MCF 10A (cell line): ENCODE measurements at places on chromosomes 13 and 19. TPM values are rescaled to one million over a fixed set of nuclear protein-coding genes. Genes with fewer than 3 reads are reported as not detected.
A peak's percentile ranks its signal among the peaks of the same experiment; 100 is the strongest.

DNA sequence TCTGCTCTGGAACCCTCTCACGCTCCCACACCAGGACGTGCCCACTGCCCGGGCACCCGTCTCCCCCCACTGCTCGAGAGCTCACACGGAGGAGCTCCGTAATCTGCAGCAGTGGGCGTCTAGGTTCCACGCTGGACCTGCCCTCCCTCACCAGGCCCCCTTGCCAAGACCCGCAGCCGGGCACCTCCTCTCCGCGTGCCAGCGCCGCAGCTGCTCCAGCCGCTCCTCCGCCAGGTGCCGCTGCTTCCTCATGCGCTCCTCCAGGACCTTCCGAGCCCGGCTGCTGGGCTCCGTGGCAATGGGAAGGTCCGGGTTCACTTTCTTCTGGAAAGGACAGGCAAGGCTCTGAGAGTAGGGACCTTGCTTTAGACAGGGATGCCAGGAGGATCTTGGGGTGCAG, 35.0 kb upstream of the MATK start:
- H3K27ac ChIP-seq = no peak overlapping the region
- H3K36me3 ChIP-seq = peaks cover 6% of the 10 kb centered on the region
- no peak overlapping the region for H3K4me3 ChIP-seq
- peaks cover 32% of the 10 kb centered on the region for H3K27me3 ChIP-seq
- H3K4me1 ChIP-seq = no peaks in the 10 kb centered on the region
- no peak for DNase-seq

GRCh38 chr19:10514211-10515145, 2.8 kb downstream of the S1PR5 start:
- peaks cover 18% of the 10 kb centered on the region for H3K27me3 ChIP-seq
- no peaks in the 10 kb centered on the region for H3K36me3 ChIP-seq
- no peaks in the 10 kb centered on the region for H3K4me1 ChIP-seq
- H3K4me3 ChIP-seq = no peak overlapping the region

- no peaks in the 10 kb centered on the region for H3K36me3 ChIP-seq
- H3K27me3 ChIP-seq = no peaks in the 10 kb centered on the region
- no peak overlapping the region for H3K27ac ChIP-seq
- H3K4me1 ChIP-seq = peaks cover 8% of the 10 kb centered on the region
These were observed 561 bp upstream of the GJA3 start for GRCh38 chr13:20161275-20161950.

GRCh38 chr13:96994017-96994857, at the start of gene OXGR1:
OXGR1 (minus strand) TSS chr13:96994476; CDS start chr13:96987759, 6,717 bp downstream.
- no peak for DNase-seq
- H3K36me3 ChIP-seq = no peaks in the 10 kb centered on the region
- peaks cover 43% of the 10 kb centered on the region for H3K27me3 ChIP-seq
- H3K27ac ChIP-seq = no peak within 1 kb of the TSS

- no peaks in the 10 kb centered on the region for H3K4me1 ChIP-seq
- no peak for DNase-seq
- H3K4me3 ChIP-seq = no peak overlapping the region
These were observed 23.0 kb downstream of the PPP1R37 start for GRCh38 chr19:45115809-45116615.

- DNase-seq = peak; percentile 82
- peaks cover 17% of the 10 kb centered on the region for H3K4me1 ChIP-seq
- no peak overlapping the region for H3K4me3 ChIP-seq
- H3K27me3 ChIP-seq = no peaks in the 10 kb centered on the region
These were observed 152.4 kb downstream of the DCLK1 start for GRCh38 chr13:35978607-35979316.

DNA sequence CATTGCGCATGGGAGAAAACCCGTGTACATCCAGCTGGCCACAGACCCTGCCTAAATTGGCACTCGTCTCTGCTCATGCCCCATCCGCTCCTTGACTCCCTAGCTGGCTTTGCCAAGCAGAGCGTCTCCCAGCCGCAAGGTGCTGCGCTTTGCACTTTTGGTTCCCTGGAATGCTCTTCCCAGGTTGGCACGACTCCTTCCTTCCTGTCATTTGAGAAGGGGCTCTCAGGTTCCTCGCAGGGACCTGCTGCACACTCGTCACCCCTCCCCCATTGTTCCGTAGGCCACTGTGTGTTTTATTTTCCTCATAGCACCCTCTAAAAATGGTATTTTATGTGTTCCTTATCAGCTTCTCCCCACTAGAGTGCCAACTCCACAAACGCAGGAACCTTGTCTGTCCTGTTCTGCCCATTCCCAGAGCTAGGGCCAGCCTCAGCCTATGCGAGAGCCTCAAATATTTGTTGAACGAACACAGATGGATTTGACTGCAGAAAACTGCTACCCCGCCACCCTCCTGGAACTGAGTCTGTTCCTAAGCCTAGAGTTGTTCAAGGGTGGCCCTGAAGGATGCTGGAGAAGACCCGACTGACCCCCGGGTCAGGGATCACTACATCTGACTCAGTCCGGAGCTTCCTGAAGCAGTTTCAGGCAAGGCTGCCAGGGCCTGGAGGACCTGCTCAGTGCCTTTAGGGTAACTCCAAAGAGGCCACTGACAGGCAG, 8.4 kb upstream of the CEBPA start:
- H3K27me3 ChIP-seq = no peaks in the 10 kb centered on the region
- no peak overlapping the region for H3K4me3 ChIP-seq
- peak overlapping the region; percentile 78 for H3K27ac ChIP-seq
- DNase-seq = no peak
- H3K36me3 ChIP-seq = no peaks in the 10 kb centered on the region
- H3K4me1 ChIP-seq = no peaks in the 10 kb centered on the region

DNA sequence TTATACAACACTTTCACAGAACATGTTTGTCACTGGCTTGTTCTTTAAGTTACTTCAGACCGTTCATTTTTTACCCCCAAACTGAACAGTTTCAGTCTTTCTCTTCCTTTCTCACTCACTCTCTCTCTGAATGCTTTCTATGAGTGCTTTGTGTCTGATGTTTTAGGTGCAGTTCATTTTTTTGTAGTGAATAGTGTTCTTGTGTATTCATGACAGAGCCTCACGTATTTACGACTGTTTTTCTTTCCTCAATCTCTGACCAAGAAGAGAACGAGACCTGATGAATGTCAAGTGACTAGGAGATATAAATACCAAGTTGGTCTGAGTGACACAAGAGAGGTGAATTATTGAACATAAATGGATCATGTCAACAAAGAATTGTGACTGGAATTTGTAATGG, 1525.0 kb upstream of the MIR17HG start:
- H3K27me3 ChIP-seq = no peaks in the 10 kb centered on the region
- no peak overlapping the region for H3K27ac ChIP-seq
- no peaks in the 10 kb centered on the region for H3K36me3 ChIP-seq

DNA sequence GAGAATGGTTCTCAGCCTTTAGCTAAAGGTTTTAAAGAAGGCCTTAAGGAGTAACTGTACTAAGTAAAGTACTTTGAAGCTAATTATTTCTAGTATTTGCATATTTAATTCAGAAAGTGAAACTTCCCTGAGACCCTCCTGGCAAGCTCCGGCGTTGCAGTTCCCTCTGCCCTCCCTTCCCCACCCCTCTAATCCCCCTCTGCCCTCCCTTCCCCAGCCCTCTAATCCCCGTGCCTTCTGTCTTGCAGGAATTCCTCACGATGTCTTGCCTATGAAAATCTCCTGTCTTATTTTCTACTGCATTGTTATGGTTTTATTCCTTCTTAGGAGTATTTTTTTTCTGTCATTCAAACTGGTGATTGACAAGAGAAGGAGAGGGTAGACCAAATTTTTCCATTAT, 236.9 kb downstream of the COL4A1 start:
- H3K27me3 ChIP-seq = no peaks in the 10 kb centered on the region
- DNase-seq = no peak
- no peaks in the 10 kb centered on the region for H3K36me3 ChIP-seq
- H3K4me1 ChIP-seq = peaks cover 41% of the 10 kb centered on the region

DNA sequence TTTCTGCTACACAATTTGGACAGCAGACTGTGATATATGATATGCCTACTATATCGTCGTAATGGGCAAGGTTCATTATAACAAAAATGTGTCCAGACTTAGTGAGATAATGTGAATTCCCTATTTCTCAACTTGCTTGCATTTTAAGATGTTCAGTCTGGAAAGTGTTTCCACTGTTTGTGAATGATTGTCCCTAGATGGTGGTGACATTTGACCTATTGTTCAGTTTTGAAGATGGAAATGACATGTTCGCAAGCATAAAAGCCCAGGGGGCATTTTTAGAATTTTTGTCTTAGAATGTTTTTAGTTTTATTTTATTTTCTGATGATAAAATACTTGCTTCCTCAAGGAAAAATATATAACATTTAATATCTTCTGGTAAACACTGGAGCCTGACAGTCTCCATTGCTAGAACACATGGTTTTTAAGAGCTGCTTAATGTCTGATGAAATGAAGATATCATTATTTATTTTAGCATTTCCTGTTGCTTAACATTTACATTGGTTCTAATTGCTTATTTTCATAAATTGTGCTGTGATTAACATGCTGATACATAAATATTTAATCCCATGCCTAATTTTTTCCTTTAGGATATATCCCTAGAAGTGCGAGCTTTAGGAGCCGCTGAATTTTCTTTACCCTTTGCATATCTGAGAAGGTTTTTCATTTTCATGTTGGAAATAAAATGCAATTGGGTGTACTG, 27.1 kb downstream of the MBNL2 start:
- no peaks in the 10 kb centered on the region for H3K27me3 ChIP-seq
- peaks cover 6% of the 10 kb centered on the region for H3K36me3 ChIP-seq

DNA sequence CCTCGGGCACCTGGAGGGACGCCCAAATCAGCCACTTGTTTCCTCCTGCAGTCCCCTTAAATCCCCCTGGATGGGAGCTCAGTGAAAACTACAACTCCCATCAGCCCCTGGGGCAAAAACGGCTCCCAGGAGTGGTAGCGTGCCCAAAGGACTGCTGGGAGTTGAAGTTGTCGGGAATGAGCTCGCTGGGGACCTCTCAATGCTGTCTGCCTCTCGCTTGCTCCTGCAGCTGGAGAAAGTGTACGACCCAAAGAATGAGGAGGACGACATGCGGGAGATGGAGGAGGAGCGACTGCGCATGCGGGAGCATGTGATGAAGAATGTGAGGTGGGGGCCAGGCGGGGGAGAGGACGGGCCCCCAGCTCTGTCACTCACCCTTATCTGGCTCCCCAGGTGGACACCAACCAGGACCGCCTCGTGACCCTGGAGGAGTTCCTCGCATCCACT, 14.7 kb upstream of the DHDH start:
- DNase-seq = no peak
- no peaks in the 10 kb centered on the region for H3K4me1 ChIP-seq
- H3K4me3 ChIP-seq = no peak overlapping the region
- H3K27me3 ChIP-seq = no peaks in the 10 kb centered on the region
- H3K36me3 ChIP-seq = peaks cover 27% of the 10 kb centered on the region
- no peak overlapping the region for H3K27ac ChIP-seq

DNA sequence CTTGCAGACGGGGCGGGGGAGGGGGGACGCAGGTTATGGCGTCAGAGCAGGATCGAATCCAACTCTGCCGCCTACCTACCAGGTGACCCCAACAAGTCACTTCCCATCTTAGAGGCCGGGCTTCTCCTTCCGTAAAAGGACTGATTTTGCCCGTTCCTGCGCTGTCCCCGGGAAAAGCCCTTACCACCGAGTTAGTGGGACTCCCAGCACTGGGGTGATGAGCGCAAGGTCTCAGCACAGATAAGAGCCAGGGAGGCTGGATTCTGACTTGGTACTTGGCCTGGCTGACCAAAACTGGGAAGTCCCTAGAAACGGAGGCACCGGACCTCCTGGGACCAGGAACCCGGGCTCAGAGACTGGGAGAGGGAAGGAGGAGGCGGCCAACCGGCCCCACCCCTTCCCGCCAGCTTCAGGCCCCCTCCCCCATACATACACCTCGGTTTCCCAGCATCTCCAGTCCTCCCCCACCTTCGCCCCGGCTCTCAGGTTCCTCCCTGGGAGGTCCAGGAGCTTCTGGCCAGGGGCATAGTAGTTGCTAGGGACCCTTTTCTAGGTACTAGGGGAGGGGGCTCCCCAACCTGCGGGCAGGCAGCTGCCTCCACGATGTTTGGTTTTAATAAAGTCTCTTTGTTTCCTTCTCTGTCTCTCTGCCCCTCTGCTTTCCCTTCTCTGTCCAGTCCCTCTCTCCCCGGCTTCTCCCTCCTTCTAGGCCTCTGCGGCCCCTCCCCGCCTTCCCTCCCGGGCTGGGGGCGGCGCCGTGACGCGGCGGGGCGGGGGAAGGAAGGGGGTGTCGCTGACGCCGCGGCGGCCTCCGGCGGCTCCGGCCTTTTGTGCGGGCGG, at the start of gene GRAMD1A:
TSS of gene GRAMD1A (plus strand) at position 826 of the 840 bp plus-strand sequence. CDS start 156 bp downstream, outside the sequence.
- H3K36me3 ChIP-seq = peaks cover 6% of the 10 kb centered on the region
- DNase-seq = peak; percentile 93
- H3K27me3 ChIP-seq = no peaks in the 10 kb centered on the region
- peak within 1 kb of the TSS; percentile 84 for H3K4me3 ChIP-seq
- H3K4me1 ChIP-seq = peaks cover 29% of the 10 kb centered on the region

DNA sequence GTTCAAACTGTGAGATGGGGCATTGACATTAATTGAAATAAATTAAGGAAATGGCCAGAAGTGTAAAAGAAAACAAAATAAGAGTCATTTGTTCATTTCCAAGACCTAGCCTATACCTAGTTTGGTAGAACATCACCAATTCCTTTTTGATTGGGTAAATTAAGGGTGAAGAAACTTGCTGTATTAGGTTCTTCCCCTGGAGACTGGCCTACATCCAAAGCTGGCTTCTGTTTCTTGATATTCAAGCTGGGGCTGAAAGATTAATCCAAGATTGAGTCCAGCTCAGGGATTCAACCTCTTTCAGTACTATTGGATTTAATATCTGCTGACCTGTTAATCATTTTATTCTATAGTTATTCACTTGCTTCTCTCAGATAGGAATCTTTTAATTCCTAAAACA, 183.2 kb downstream of the GPC6 start:
- DNase-seq = no peak
- H3K27me3 ChIP-seq = no peaks in the 10 kb centered on the region
- H3K36me3 ChIP-seq = no peaks in the 10 kb centered on the region

- no peak for DNase-seq
- no peaks in the 10 kb centered on the region for H3K36me3 ChIP-seq
- no peak overlapping the region for H3K4me3 ChIP-seq
These were observed 82.1 kb upstream of the FRY start for GRCh38 chr13:31949486-31949885.

GRCh38 chr13:113845055-113845454, 18.8 kb downstream of the GAS6 start:
- no peak overlapping the region for H3K4me3 ChIP-seq
- H3K4me1 ChIP-seq = peaks cover 25% of the 10 kb centered on the region
- no peaks in the 10 kb centered on the region for H3K27me3 ChIP-seq
- peaks cover 29% of the 10 kb centered on the region for H3K36me3 ChIP-seq

- peaks cover 6% of the 10 kb centered on the region for H3K36me3 ChIP-seq
- H3K4me1 ChIP-seq = no peaks in the 10 kb centered on the region
- H3K27ac ChIP-seq = no peak overlapping the region
- DNase-seq = no peak
- no peak overlapping the region for H3K4me3 ChIP-seq
These were observed 8.8 kb upstream of the COX7A1 start for GRCh38 chr19:36160821-36161596.

MAST3 gene
- 4.1 and 5.9 TPM in 2 replicates for total RNA-seq

NANOS3 gene
- not detected in 2 replicates for total RNA-seq

DAND5 gene
- not detected in 2 replicates for total RNA-seq

DOCK9 gene
- total RNA-seq = 77.0 and 94.1 TPM in 2 replicates

CBARP gene
- 7.0 and 8.2 TPM in 2 replicates for total RNA-seq

SYT3 gene
- total RNA-seq = not detected in 2 replicates

ZNF544 gene
- total RNA-seq = 39.4 and 42.3 TPM in 2 replicates

MBD3L3 gene
- not detected in 2 replicates for total RNA-seq

KCTD4 gene
- 0.54 and 0.79 TPM in 2 replicates for total RNA-seq

DZIP1 gene
- 16.4 and 22.1 TPM in 2 replicates for total RNA-seq
